Caudate nucleus (tissue), 63 donors: ENCODE measurements at places on chromosomes 6 and 20.

DNA sequence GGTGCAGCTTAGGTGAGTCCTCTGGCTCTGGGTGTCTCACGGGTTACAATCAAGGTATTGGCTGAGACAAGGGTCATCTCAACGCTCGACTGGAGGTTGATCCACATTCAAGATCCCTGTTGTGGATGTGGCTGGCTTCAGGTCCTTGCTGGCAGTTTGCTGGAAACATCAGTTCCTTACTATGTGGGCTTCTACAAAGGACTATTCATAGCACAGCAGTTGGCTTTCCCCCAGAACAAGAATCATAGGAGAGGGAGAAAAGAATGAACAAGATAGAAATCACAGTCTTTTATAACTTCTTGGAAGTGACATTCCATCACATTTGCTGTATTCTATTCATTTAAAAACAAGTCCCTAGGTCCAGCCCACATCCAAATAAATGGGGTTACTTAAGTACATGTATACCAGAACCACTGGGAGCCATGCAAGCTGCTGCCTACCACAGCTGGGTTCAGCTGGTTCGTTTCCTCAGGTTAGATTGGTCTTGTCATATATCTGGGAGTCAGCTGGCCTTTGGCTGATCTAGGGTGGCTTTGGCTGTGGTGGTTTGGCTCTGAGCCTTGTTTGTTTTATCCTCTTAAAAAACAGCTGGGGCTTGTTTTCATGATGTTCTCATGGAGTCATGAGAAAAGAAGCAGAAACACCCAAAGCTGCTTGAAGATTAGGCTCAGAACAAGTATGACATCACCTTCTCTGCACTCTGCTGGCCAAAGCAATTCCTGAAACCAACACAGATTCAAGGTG is 433.2 kb upstream of the SPTLC3 start:
- no peak for DNase-seq

DNA sequence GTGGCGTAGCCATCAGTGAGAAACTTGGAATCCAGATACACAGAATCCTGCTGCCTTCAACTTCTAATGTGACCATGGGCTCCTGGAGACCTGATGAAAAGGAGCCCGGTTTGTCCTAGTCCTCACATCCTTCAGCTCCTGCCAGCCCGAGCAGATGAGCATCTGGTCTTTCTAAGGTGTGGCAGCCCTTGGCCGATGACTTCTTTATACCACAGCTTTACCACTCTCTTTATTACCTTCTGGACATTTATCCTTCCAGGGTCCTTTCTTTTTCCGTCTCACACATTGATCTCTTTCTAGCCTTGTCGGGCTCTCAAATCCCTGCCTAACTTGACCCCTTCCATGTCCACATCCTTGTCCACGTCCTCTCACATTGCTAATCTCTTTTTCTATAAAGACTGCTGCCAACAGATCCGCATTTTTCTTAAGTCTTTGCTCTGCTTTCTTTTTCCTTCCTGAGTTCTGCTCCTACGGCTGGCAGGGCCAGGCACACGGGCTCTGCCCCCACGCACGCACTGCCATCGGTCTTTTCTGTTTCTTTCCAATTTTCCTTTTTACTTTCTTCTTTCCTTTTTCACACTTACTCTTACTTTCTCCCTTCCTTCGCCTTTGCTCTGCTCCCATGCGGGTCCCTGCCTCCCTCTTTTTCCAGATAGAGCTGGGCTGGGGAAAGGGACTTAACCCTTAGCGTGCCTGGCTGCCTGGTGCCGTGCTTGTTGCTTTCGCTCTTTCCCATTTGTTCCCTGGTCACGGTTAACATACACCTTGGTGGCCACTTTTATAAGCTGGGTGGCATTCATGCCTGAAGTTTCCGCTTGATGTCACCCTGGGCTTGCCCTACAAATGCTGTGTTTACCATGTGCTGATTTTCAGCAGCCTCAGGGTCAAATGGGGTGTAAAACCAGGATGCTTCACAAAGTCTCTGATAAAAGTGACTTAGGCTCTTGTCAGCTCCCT is 9.4 kb upstream of the GMPR start:
- DNase-seq, result no peak

DNA sequence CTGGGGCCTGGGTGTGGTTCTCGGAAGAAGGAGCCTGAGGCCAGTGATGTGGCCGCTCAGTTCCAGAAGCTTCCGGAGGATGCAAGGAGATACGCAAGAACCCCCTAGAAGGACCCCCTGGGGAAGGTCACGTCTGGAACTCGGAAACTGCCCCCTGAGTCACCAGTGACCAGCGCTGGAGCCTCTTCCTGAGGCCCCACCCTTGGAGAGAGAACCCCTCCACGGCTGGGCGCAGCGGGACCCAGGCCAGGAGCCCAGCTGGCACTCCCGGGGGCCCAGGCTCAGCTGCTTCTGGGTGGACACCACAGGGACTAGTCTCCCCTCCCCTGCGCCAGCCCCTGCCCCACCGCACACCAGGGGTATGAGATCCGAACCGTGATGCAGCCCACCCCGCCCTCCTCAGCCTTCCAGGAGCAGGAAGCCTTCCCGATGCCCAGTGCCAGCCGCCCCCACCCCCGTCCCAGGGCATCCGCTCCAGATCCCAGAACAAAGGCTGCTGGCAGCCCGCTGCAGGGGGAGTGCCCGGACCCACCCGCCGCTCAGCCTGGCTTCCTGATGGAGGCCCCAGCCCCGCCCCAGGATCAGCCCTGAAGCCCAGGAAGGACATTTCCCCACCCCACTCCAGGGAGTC is 7.5 kb downstream of the LAMA5 start:
- no peak for DNase-seq

- no peak for DNase-seq
Measured at GRCh38 chr6:143232849-143233248, 172.2 kb downstream of the AIG1 start.

DNA sequence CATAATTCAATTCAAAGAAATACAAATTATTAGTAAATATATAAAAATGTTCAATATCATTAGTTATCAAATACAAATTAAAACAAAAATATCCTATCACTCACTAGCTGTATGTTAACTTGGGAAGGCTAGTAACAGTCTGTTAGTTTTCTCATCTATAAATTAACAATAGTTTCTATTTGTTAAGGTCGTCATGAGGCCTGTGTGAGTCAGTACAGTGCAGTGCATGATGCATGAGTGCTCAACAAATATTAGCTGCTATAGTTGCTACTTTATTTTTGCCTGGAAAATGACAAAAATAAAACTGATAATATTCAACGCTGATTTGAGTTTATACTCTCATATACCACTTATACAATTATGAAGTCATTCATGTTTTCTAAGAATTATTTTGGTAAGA is 401.6 kb upstream of the RUNX2 start:
- no peak for DNase-seq

GRCh38 chr6:11615214-11615602 is 77.7 kb downstream of the TMEM170B start:
- DNase-seq, result no peak

DNA sequence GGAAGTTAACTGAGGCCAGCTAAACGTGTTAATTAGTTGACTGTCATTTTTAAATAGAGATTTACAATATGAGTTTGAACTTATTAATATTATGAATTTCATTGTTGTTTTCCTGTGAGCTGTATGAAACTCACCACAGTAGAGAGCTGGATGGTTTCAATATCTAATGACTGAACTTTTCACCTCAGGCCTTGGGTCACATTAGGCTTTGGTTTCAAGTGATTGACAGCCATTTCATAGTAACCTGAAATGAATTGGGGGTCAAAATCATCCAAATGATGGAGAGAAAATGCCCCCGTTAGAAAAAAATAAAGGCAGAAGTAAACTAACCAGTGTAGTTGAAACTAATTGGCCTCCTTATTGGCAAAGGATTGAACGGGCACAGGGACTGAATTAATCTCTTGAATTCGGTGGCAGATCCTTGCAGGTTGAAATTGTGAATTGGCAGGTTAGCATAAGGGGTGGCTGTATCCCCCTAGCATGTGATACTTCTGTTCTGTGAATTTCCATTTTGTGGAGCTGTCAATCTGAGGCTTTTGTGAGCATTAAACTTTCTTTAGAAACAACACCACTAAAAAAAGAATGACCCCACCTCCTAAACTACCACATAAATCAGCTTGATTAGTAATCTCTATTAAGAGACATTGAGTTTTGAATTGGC is 155.1 kb upstream of the MMS22L start:
- no peak for DNase-seq

GRCh38 chr6:21587179-21587960 is 6.2 kb upstream of the SOX4 start:
- peak; percentile 65 for DNase-seq

DNA sequence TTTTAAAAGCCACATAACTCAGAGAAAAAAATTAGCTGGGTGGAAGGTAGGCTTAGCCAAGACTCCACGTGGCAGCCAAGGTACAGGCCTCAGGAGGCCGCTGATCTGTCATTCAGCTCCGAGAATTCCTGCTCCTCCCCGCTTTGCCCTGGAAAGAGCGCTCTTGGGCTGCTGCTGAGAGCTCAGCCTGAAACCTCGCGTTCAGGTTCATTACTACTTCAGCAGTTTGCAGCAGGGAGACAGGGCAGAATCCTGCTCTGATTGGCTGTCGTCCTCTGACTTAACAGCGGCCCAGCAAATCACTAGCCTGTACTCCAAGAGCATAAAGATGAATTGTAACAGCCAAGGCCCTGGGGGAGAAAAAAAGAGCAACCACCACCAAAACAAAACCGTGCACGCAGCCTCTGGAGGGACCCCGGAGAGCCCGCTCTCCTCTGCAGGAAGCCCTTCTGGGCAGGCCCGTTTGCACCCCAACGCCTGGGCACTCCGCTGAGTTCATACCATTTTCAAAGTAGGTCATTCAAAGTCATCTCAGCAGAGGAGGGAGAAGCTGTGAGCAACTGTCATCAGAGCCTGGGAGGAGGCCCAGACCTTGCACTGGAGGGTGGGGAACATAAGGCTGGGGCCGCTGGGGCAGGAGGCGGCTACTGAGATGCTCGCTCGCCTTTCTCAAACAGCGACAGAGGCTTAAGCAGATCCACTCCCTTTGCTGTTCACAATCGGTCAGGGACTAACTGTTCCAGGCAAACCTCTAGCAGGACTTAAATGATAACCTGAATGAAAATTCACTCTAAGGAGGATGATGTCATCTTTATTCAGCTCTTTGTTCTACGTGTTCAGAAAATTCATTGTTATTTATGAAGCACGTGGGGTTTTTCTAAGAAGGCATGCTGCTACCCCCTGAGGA is 42.3 kb upstream of the ATXN1 start:
- DNase-seq, result peak; percentile 31

GRCh38 chr6:111951497-111952085 is 78.3 kb upstream of the FYN start:
- DNase-seq, result no peak

DNA sequence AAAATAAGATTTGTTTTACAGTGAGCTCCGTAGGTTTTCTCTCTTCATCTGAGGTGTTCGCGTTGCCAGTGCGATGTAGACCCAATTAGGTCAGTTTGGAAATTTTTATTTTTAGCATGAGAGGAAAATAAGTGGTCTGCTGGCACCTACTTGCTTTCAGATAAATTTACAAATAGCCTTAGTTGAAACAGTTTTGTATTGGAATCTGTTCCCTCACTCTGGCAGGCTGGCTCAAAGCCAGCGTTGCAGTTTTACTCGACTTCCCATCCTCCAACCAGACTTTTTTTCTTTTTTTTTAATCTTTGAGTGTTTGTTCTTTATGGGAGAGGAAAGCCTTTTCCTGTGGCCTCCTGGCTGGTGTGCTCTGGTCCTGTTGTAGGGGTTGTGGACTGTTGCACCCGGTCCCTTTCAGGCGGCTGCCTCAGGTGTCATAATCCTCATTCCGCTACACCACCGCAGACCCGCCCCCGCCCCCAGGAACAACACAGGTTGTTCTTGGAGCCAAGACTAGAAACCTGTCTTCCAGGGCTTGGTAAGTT is 46.7 kb downstream of the TIAM2 start:
- no peak for DNase-seq

GRCh38 chr6:158803733-158804143 is 15.4 kb downstream of the EZR start:
- no peak for DNase-seq

DNA sequence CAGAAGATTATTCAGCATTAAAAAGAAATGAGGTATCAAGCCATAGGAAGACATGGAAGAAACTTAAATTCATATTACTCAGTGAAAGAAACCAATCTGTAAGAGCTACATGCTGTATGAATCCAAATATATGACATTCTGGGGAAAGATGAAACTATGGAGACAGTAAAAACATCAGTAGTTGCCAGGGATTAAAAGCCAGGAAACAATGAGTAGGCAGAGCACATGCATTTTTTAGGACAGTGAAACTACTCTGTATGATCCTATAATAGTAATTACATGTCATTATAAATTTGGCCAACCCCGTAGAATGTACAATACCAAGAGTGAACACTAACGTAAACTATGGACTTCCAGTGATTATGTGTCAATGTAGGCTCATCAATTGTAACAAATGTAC is 92.8 kb upstream of the RNF217 start:
- DNase-seq, result no peak

- no peak for DNase-seq
Measured at GRCh38 chr6:115896538-115897129, 164.1 kb downstream of the FRK start.

- DNase-seq, result no peak
Measured at GRCh38 chr6:144449218-144449617, 164.1 kb downstream of the UTRN start.

- DNase-seq, result no peak
Measured at GRCh38 chr6:141610741-141611140, 522.0 kb upstream of the GJE1 start.

GRCh38 chr6:132813173-132813856 is 1.1 kb upstream of the RPS12 start:
- DNase-seq, result peak; percentile 55

GRCh38 chr6:89021629-89022028 is 58.2 kb upstream of the RNGTT start:
- DNase-seq, result no peak

DNA sequence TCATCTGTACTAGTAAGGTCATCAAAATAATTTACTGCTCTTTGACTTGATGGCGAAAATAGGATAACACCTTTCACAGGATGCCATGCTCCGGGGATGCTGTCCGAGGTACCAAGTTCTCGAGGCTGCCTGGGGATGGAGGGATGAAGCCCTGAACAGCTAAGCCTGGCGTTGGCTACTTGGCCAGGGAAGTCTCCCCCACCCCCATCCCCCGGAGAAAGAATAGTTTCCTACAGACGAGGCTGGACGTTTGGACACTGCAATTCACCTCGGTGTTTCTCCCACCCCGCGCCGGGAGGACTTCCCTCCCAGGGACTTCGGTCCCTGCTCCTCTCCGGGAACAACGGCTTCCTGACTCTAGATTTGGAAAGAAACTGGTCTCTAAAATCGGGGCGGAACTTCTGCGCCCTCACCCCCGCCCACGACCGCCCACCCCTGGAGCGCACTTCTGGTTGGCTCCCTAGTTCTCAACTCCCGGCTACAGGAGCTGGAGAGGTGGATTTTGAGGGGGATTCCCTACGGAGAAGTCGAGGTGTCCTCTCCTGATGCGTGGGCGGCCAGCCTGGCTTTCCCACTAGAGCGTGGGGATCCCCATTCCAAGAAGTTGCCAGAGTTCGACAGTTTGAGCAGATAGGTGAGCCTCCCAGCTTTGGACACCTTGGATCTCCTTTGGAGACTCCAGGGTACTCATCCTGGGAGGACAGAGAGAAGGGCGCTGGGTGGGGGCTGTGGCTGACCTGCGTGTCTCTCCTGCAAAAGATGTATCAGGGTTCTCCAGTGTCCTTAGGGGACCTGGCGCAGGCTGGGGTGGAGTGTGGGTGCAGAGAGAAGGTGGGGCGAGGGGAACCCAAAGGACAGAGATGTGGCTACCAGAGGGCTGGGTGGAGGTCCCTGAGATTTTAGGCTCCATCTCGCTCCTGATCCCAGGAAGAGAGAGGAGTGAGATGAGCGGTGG is 1.1 kb downstream of the PCSK2 start:
- peak; percentile 21 for DNase-seq

GRCh38 chr6:8429821-8430220 is 5.5 kb downstream of the SLC35B3 start:
- DNase-seq, result no peak
